KBM-7 (cell line): ENCODE measurements at places on chromosomes 7 and 10.

DNA sequence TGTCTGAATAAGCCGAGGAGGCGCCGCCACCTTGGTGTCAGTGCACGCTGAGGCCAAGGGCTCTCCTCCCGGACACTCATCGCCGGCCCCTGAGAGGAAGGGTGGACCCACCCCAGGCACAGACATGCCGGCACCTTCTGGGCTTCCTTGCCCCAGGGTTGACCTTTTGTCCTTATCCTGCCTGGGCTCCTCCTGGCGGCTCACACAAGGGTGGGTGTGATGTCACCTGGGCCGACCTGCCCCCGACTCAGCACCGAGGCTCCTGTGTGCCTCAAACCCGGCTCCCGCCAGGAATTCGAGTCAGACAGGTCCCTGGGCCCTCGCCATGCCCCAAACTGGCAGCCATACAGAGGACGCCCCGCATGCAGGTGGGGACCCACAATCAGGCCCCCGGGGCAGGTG, 17.7 kb upstream of the CFAP46 start:
- no peak for DNase-seq

DNA sequence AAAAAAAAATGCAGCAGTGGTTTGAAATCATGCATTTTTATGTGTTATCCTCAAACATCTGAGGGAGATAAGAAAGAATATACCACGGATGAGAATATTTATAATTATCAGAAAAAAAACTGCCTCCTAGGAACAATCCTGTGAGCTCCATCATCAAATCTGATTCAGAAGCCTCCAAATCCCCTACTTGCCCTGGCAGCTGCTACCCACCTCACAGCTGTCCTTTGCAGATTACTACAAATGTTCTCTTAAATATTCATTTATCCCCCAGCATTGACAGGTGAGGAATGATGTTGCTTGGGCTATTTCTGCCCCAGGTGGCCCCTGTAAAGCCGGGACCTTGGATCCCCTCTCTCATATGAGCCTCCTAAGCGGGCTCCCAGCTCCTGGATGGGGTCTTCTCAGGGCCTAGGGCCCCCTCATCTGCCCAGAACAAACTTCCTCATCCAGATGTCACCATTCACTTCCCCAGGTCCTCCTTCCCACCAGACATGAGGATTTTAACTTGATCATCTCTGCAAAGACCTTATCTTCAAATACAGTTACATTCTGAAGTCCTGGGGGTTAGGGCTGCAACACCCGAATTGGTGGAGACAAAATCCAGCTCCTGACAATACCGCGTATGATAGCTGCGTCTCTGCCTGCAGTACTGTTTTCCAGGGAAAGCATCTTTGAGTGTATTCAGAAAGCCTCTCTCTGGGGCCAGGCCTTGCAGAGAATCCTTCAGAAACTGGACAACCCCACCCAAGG, 81.9 kb upstream of the INSIG1 start:
- DNase-seq, result no peak

DNA sequence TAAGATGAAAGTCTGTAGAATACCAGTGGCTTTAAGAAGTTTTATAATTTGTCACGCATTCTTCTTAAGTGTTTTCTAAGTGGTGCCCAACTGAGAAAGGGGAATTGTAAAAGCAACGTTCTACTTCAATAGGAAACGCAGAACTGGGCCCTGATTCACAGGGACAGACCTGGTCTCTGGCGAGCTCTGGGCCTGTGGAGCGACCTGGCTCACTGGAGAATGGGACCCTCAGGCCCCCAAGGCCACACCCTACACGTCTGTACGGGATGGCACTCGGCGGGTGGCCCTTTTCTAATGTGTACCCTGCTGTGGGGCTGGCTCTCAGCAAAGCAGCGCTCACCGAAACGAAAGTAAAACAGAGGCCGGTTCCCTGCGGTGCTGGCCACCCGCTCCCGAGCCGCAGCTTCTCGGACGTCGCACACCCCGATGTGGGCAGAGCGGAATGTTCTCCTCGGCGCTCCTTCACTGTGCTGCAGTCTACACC, 205.0 kb downstream of the DIP2C start:
- DNase-seq, result peak; percentile 35

GRCh38 chr7:93569189-93569588, 5.3 kb downstream of the CALCR start:
- DNase-seq, result no peak

- no peak for DNase-seq
Observed at GRCh38 chr10:90197766-90198165, 496.4 kb downstream of the KIF20B start.

GRCh38 chr10:13712476-13712836, 125.7 kb downstream of the PRPF18 start:
- DNase-seq, result no peak

- no peak for DNase-seq
Observed at GRCh38 chr10:82468453-82468852, 593.5 kb downstream of the NRG3 start.

- DNase-seq, result no peak
Observed at GRCh38 chr7:120920591-120921274, 29.8 kb upstream of the ING3 start.

DNA sequence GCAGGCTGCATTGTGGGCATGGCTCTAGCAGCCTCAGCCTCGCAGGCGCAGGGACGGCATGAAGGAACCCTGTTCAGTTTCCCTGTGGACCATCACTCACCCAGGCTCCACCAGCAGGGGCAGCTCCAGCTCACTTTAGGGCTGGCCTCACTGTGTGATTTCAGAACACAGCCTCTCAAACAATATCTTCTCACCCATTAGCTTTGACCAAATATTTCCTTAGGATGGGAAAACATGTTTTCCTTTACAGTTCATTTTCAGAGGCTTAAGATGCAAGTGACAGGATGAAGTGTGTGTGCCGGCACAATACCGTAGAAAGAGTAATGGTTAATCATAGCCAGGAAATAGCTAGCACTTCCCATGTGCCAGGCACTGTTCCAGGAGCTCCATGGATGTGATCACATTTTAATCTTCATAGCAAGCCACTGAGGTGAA, 58.2 kb downstream of the LANCL2 start:
- DNase-seq, result no peak

DNA sequence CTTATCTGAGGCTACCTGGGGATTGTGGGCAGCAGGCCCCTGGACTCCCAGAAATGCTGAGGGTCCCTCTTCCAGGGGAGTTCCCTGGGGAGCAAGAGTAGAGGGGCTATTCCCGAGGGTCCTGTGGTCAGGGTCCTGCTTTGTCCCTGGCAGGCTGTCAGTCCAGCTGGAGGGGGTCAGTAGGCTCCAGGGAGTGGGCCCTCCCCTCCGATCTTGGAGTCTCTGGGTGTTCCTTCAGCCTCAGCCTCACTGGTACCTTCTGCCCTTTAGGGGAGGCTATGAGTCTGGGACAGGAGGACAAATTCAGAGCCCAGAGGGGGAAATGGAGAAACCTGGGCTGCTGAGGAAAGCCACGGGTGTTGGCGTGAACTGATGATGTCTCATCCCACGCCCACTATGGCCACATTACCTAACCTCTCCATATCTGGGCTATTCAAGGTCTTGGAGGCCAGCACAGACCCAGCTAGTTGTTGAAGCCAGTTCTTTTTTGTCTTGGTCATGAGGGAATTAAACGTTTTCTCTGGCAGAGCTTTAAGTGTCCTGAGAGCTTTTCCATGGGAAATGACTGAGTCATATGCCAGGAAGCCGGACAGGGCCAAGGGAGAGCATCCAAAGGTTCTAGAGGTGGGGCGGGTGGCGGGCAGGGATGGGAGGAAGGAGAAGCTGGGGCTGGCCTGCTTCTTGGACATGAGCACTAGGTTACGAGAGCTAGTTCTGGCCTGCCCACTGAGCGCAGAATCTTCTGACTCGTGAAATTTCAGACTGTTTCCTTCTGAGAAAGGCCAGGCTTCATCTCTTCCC, 6.2 kb downstream of the CALHM2 start:
- no peak for DNase-seq

DNA sequence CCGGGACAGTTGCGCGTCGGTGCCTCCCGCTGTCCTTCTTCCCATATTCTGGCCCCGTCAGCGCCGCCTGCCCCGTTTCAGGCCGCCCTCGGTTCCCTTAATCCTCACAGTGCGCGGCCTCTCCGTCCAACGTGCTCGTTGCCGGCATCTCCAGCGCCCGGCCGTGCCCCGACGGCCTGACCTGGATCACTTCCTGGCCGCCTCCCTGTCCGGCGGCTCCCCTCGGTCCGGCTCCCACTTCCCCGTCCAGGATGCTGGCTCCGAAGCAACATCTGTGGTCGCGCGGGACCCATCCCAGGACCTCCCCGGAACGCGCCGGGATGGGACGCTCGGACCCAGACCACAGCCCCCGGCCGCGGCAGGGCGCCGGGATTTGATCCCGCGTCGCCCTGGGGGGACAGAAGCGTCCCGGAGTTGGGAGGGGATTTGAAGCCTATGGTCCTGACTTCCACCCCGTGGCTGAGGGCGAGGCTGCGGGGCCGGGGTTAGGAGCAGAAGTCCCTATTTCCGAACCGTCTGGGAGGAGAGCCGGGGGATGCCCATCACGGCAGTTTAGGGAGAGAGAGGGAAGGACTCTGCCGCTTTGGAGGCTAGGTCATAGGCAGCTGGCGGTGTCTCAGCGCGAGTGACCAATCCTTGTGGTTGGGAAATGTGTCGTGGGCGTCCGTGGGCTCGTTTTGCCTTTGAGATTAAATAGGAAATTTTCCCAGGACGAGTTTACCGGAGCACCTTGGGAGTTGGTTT, 53.8 kb downstream of the KCTD7 start:
- DNase-seq, result no peak

DNA sequence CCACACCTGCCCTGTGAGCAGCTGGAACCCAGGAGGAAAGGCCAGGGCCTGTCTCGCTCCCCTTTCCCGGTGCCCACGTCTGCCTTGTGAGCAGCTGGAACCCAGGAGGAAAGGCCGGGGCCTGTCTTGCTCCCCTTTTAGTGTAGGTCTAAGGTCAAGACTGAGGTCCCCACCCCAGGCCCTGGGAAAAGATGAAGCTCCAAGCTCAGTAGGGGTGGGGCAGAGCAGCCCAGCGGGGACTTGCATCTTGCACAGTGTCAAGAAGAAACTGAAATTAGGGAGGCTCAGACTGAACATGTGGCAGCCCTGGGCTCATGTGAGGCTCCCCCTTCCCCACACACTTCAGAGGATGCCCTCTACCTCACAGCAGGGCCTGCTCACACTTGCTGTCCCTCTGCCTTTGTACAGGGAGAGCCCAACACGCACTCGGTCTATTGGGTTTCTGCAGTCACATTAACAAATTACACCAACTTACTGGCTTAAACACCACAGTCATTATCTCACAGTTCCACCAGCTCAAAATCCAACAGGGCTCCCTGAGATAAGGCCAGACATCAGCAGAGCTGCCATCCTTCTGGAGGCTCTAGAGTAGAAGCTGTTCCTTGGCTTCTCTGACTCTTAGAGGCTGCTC, 12.4 kb downstream of the POLL start:
- DNase-seq, result no peak

GRCh38 chr7:157086508-157087187, 52.1 kb upstream of the UBE3C start:
- no peak for DNase-seq

- no peak for DNase-seq
Observed at GRCh38 chr10:127802531-127803095, 65.6 kb downstream of the FOXI2 start.

DNA sequence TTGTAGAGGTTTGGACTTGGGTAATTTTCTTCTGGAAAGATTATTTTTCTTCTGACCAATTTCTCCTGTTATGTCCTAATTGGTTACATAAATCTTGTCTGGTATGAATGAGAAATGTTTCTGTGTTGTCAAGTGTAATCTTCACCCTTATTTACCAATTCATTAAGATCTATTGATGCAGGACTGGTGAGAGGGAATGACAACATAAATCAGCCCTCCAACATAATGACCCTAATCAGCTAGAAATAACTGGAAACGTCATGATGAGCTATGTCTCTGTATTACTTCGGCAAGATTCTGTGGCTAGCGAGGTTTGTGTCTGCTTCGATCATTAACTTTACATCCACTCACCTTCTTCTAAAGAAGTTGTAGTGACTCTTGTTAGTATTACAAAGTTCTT, 3.5 kb downstream of the FOXP2 start:
- no peak for DNase-seq

- peak; percentile 47 for DNase-seq
Observed at GRCh38 chr10:14952851-14953423, 959 bp downstream of the DCLRE1C start.

DNA sequence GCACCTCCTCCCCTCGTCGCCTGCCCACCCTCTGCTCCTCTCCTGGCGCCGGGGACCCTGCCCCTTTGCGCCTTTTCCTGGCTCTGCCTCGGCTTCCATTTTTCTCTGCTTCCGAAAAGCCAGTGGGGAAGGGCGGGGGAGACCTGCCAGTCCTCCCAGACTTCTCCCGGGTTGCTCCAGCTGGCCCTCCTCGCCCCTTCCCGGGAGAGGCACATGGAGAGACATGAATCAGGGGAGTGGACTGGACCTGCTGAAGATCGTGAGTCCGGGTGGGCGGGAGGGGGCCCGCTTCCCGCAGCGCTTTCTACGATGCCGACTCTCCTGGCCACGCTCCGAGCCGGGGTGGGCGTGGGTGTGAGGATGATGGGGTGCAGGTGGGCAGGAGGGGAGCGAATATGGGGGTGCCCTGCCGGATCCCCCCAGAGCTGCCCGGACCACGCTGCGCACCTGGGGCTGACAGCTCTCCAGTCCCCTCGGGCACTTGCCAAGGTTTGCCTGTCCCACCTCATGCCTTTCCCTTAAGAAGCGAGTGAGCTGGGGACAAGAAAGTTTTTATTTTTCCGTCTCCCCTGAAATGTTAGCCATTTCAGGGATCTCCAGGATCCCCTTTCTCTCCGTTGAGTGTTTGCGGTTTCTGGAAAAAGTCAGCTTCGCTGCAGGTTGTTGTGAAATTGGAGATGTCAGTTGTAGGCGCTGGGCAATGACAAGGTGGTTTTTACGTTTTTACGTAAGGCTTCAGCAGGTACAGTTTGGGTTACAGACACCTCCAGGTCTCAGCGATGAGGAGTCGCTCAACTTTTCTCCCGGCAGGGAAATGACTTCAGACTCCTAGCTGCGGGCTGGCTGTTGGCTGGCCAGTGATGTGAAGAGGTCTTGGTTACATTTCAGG, 977 bp downstream of the CACNB2 start:
- DNase-seq, result no peak
